ENCODE measurements at places on chromosomes 2 and 18.

DNA sequence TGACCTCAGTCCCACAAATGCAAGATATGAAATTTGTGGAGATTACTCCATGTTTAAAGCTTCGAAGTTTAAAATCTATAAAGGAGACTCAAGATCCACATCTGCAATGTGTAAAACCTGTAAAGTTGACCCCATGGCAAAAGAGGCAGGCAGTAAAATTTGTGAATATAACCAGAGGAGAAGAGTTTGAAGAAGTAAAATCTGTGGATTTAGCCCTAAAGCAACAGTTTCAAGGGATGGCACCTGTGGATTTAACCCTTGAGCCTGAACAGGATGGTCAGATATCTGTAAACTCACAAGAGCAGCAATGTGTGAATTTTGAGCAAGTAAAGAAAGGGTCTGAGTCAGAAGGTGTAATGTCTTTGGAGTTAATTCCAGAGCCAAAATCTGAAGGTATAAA is 11.2 kb upstream of the ZNF512 start:
- DNase-seq, result no peak

DNA sequence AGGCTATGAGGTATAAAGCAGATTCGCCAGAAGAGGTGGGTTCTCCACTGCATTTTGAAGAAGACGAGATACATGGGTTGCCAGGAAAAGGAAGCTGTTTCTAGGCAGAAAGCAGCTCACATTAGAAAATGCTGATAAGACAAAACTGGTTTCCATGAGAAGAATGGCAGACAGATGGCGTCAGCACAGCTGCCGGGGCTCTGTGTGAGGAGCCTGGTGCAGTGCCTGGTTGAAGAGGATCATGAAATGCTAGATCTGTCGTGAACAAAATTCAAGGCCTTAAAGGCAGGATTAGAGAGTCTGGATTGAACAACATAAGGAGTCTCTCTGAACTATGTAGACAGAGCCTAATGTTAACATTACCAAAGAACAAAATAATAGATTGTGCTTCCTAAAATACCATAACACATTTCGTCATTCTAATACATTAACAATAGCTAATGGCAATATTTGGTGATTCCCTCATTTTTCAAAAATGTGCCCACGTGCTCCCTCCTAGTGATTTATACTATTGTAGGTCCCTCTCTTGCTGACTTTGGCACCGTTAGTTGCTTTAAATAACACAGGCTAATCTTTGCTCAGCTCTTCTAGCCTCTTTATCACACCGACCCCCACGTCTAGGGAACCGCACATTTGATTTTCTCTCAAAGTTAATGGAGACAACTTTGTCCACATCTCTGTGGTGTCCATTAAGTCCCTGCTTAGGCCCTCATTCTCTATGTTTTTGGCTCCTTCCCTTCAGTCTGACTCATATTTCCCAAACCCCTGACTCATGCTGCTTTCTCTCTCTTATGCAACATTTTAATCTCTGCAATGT is 38.2 kb downstream of the EFEMP1 start:
- no peak for DNase-seq

GRCh38 chr18:49597157-49597931 is 35.5 kb downstream of the LIPG start:
- no peak for DNase-seq

GRCh38 chr18:36636237-36636817 is 192.5 kb downstream of the TPGS2 start:
- no peak for DNase-seq

- no peak for DNase-seq
These were observed 37.1 kb downstream of the NHEJ1 start for GRCh38 chr2:219123356-219124135.

GRCh38 chr2:226184940-226185615 is 614.5 kb downstream of the IRS1 start:
- no peak for DNase-seq

- no peak for DNase-seq
These were observed 268.2 kb upstream of the TCF4 start for GRCh38 chr18:55856229-55856628.

DNA sequence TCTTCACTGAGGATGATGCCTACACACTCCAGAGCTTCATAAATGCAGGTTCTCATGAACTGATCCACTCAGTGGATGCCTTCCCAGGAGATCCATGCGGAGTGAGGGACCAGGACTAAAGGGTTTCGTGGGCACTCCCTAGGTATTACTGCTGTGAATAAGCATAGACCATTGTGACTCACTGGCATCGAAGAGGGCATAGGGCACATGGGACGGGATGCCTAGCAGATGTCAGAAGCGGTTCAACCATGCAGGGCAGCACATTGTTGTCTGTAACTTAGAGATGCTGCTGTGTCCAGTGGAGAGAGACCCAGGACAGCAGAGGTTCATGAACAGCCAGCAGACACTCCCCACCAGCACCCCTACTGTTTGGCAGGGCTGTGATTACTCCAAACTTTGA is 17.2 kb downstream of the GKN2 start:
- DNase-seq, result no peak

DNA sequence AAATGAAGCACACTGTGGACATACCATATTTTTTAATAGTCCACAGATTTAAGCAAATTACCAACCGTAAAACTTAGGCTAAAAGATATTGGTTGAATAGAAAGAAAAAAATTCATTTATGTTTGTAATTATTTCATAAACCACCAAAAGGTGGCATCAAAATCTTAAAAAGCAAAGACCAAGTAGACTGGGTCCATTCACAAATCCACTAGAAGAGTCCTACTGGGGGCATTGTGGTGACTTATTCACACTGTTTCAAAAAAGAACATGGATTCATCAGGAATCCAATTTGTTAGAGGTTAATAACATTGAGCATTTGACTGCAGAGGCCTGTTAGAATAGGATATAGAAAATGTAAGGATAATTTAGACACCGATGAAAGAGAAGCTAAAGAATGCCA is 194.9 kb upstream of the KYNU start:
- no peak for DNase-seq

- no peak for DNase-seq
These were observed 183.5 kb upstream of the FAM98A start for GRCh38 chr2:33782395-33783230.

DNA sequence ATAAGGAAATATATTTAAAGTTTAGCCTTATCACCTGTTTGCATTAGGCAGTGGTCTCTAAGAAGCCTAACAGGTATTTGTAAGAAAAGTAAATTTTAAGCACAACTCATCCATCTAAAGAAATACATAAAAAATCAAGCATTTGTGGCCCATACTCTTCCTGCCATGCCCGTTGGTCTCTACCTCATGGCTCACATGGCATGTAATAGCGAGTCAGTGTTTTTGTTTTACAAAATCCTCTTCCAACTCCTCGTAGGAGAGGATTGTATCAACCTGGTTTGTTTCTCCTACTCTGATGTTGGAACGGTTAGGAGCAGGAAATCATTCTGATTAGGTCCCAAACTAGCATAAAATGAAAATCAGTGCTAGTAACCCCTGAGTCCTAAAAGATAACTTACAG is 91.8 kb downstream of the FMNL2 start:
- DNase-seq, result no peak

DNA sequence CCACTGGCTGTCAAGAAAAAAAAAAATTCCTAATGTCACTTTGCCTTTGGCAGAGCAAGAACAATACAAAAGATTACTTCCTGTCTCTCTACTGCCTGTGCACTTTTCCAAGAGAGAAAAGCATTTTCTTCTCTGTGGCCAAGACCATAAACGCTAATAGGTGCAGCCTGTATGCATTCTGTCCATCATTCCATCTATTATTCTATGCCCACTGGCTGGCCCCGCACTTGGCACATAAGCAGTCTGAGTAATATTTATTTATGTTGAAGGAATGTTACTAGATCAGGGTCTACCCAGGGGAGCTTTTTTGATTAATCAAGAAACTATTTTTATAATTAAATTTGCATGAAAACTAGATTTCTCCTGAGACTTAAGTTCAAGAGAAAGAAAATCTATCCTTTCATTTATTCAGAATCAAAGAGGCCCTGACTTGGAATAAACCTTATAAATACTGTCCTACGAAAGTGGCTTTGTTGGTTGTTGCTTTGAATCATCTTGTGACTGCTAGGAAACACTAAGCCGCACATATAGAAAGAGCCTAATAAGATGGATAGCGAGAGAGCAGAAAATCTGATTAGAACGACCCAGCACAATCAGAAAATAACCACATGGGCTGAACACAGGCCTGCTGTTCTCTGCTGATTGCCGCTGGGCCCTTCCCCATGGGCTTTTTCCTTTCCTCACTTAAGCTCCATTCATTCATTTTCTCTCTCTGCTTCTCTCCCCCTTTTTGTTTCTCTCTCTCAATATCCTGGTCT is 59.4 kb downstream of the MMADHC start:
- DNase-seq, result no peak

DNA sequence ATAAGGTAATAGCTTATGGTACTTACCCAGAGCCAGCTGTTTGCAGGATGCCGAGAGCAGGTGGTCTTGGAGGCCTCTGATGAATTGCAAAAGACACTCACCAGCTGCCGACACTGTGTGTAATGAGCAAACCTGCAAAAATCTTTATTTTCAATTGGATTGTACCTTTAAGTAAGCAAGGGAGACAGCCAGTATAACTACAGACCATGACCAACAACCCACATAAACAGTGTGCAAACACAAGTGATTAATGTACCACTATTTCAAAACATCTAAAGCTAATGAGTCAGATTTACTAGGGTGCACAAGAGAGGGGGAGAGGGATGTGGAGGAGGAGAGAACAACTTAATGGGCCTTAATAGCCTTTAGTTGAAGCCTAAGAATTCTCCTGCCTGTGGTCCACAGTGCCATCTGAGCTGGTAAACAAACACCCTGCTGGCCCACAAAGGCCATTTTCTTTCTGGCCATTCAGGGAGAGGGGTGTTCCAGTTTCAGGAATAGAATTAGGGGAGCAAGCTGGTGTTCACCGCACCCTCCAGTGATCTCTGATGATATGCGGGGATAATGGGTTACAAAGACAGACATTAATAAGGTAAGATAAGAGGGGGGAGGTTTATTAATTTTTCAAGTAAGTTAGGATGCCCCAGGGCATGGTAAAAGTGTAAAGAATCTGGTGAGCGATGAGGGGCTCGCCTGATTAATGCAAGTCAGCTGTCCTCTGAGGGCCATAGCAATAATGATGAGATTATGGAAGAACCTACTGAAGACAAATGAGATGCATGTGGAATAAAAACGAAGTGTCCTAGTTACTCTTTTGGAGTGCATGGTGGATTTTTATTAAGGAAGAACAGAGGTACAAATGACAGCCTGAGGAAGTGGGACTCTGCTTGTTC is 196.4 kb downstream of the HRH4 start:
- no peak for DNase-seq

- no peak for DNase-seq
These were observed 172.0 kb downstream of the ZFP36L2 start for GRCh38 chr2:43054367-43054766.

GRCh38 chr2:66571918-66572317 is 137.0 kb downstream of the MEIS1 start:
- DNase-seq, result no peak

DNA sequence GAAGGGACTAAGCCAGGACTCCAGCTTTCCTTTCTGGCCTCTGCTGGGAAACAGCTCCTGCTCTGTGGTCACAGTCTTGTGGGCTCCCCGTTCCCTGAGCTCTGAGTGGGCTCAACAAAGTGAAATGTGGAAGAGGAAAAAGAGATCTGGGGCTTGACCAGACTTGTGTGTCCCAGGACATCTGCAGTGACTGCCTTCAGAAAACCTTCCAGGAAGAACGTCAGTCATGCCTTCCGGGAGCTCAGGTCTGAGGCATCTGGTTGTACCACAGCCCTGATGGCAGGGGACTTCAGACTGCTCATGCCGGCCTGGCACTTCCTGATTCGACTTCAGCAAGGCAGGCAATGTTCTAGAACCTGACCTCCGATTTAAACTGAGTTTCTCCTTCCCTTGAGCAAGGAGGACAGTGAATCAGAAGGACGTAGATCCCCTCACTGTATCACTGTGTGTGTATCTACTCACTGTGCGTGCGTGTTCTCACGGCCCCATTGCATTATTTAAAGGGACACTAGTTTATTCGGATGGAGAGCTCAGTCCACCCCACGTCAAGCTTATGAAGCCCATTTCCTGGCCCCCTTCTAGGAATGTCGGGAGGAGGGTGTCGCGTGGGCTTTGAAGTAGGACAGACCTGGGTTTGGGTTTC is 548 bp upstream of the FBLN7 start:
- DNase-seq, result peak; percentile 49

DNA sequence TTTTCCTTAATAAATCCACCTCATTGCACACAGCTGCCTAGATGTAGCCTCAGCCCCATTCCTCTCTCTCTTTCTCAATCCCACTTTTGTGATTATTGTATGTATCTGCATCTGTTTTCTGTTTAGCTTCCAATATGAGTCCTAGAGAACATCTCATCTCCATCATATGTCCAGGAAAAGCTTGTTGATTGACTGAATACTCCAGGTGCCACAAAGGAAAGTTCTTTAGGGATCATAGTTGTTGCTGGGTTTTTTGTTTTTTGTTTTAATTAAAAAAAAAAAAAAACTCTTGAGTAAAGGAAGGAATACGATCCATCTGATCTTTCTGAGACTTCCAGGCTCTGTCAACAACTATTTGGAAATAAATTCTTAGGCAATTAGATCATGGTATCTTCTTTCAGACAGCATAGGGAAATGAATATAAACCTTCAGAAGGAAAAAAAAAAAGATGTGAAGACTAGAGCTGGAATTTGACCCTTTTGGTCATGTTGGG is 42.5 kb downstream of the KIAA2012 start:
- no peak for DNase-seq

DNA sequence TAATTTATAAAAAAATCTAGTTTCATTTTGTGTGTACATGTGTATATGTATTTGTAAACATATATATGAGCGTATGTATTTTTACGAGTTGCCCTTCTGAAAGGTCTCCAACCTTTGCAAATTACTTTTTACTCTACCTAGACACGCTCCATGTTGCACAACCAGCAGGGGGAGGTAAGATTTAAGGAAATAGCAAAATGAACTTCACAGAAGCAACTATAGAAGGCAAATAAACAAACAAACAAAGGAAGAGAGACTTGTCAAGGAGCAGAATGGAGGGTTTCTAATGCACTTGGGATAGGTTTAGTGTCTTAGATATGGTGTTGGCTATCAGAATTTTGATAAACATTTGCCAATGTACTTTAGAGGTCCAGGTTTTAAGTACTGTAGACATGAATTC is 820.5 kb upstream of the POU3F3 start:
- DNase-seq, result no peak

DNA sequence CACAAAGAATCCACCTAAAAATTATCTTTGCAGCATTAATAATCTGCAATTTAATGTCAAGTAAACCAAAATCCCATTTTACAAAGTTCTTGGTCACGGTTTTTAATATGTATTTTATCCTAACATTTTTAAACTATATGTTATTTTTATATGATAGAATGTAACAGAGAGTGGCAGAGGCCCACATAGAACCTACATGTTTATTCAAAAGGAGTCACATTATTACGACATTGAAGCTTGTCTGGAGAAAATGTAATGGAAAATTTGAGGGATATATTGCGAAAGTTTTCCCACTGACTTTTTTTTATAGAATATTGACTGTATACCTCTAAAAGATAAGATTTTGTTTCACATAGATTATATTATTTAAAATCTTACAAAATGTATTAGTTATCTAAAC is 89.7 kb upstream of the COL3A1 start:
- DNase-seq, result no peak

- no peak for DNase-seq
These were observed 142.7 kb downstream of the CDH20 start for GRCh38 chr18:61475931-61476330.
